ENCODE measurements at places on chromosomes 6 and 20.

GRCh38 chr6:146341493-146342230, 202.0 kb upstream of the RAB32 start:
- DNase-seq, result no peak

- no peak for DNase-seq
Observed at GRCh38 chr6:107576852-107577251, 86.9 kb downstream of the SOBP start.

- no peak for DNase-seq
Observed at GRCh38 chr20:13449868-13450434, 188.8 kb downstream of the TASP1 start.

DNA sequence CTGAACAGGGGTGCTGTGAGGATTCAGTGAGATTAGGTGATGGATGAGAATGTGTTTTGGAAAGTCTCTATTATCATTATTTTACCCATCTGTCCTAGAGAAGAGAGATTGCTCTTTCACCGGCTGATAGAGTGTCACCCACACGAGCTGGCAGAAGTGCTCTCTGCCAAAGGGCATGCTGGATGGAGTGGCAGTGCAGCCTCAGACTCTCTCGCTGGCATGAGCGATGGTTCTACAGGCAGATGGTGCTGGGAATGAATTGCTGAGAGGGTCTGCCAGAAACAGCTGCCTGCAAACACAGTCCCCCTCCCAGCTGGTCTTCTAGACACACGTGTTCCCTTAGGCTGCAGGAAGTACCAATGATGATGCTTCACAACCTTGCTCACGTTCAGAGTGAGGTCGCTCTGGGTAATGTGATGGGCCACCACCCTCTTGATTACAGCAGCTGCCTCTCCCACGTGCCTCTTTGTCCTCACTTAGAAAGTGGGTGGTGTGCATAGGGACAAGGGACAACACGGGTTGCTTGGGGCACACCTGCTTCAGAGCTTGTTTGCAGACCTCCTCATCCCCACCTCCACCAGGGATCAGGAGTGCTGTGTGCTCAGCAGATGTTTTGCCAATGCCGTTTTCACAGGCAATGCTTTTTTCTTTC, 84.7 kb downstream of the FOXA2 start:
- DNase-seq, result no peak

DNA sequence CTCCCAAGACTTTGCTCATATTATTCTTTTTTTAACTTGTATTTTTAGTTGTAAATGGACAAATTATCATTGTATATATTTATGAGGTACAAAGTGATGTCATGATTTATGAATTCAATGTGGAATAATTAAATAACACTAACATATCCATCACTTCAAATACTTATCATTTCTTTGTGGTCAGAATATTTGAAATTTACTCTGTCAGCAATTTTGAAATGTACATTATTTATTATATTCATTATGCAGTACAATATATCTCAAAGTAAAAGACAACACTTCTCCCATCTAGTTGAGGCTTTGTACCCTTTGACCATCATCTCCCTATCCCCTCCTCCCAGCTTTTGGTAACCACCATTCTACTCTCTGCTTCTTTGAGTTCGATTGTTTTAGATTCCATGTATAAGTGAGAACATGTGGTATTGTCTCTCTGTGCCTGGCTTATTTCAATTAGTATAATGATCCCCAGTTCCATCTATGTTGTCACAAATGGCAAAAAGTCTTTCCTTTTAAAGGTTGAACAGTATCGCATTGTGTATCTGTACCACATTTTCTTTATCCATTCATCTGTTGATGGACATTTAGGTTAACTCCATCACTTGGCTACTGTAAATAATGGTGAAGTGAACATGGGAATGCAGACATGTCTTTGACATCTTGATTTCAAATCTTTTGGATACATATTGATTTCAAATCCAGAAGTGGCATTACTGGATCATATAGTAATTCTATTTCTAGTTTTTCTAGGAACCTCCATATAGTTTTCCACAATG, 197.2 kb downstream of the KIF6 start:
- no peak for DNase-seq

GRCh38 chr6:44856479-44856878, 469.0 kb downstream of the CDC5L start:
- no peak for DNase-seq

- no peak for DNase-seq
Observed at GRCh38 chr20:31820228-31820627, 1.1 kb downstream of the MYLK2 start.

DNA sequence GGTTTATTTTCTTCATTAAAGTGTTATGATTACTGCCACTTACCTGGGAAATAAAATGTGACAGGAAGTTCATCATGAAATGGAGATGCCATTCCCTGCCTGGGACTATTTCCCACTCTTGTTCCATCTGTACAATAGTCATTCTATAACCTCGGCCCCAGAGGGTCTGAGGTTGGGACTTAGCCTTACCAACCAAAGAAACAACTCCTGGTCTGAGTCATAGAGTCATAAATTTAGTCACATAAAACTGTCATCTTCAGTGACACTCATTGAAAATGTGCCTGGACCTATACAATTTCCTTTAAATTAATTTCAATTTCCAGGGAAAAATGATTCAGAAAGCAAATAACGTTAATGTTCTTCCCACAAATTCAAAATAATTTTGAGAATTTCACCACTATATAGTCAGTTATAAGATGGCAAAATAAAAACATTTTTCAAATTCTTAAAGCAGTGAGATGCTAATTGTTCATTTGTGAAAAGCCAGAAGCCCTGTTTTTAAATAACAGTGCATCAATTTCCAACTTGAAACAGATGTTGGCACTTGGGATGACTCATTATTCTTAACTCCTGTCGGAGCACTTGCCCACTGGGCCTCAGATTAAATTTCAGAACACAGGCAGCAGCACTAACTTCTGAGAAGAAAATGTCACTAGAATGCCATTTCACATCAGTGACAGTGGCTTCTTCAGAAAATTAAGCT, 201.2 kb upstream of the SMLR1 start:
- no peak for DNase-seq

DNA sequence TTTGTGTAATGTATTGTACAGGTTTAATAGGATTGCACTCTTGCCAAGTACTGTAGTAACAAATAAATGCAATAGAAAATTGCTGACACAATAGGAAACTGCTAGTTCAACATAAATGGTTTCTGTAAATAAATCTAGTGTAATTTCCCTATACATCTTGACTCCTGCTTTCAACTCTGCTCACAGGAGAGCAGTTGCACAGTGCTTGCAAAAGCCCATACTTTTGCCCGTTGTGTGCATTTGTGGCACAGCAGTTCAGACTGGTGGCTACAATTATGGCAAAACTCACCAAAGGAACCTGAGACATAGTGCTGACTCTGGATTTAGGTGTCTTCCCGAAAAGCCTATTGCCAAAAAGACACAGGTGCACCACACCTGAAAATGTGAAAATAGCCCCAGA, 953.3 kb upstream of the SLC35B3 start:
- DNase-seq, result no peak

DNA sequence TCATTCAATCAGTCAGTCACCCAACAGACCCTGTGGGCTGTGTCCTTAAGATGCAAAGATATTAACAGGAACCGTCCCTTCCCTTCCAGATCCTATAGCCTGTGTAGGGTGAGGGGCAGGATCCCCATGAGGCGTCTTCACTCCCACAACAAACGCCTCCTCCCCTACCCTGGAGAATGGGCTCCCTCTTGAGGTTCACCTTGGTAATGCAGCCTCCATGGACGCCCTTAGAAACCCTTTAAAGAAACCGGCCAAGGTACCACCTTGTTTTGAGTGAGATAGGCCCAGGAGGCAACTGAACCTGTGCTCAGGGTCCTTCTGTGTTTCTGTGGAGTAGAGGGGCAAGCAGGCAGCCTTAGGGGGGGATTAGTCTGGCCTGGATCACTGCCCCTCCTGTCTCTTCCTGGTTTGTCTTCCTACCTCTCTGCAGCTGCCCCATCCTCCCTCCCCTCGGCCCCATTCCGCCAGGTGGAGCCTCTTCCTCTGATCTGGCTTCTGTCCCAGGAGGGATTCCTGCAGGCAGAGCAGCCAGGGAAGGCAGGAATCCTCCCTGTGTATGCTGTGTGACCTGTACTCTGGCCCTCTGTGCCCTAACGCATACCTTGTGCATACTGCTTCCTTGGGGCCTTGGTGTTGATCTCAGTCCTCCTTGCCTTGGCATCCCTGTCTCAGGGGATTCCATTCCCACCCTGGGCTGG, 6.6 kb upstream of the GUCA1A start:
- DNase-seq, result no peak

GRCh38 chr20:38961530-38962043, 557 bp upstream of the DHX35 start:
- no peak for DNase-seq

GRCh38 chr6:40359808-40360207, 227.4 kb downstream of the LRFN2 start:
- no peak for DNase-seq

DNA sequence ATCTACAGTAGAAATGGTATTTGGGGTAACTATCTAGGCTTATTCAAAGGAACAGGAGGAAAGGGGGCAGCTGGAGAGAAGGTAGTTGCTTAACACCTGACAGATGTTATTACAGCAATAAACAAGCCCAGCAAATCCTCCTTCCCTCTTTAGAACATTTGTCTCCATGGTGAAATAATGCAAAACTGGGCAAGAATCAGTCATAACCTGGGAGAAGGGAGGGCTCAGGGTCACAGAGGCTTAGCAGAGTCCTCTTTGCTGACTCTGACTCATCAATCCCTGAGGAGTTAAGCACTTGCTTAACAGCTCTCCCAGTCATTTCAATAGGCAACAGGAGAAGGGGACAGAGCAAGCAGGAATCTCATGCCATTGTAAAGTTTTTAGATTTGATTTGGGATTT, 230.3 kb downstream of the IBTK start:
- DNase-seq, result no peak

GRCh38 chr6:163232015-163232523, 182.4 kb upstream of the QKI start:
- no peak for DNase-seq

DNA sequence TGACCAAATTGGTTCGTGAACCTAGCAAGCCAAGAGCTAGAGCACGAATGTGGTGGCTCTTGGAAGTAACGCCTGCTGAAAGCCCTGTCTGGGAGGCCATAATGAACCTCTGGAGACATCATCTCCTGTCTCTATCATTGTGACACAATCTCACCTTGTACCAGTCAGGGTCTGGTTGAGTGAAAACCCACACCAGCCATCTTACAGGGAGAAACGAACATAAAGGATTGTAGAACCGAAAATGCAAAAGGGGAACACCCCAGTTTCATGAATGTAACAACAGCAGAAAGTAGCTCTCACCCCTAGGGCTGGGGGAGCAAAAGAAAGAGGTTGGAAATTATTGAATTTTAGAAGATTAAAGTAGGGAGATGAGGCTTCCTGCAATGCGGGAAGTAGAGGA, 50.9 kb upstream of the TAB2 start:
- no peak for DNase-seq

DNA sequence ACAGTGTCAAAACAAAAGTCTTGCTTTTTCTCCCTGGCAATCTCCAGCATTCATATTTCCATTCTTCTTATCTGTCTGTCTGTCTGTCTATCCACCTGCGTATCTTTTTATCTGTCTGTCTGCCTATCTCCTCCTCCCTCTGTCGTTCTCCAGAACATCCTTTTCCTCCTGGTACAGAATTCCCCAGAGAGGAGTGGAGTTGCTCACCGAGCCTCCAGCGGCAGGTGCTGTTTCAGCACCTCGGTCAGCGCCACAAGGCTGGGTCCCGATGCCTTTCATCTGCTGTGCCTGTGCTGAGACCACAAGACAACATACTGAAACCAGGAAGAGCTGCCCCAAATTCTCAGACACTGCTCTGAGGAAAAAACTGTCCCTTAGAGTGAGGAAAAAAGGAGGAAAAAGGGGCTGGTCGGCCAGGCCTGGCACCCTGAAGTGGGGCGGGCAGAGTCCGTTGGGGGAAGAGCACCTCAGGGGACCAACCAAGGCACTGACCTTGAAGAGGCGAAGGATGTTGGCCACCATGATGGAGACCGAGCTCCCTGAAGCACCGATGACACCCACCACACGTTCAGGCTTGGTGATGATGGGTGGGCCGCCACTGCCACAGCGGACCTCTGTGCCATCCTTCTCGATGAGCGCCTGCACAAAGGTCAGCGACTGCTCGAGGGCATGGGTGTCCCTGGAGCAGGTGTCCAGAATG, 13.3 kb downstream of the GRM4 start:
- no peak for DNase-seq

DNA sequence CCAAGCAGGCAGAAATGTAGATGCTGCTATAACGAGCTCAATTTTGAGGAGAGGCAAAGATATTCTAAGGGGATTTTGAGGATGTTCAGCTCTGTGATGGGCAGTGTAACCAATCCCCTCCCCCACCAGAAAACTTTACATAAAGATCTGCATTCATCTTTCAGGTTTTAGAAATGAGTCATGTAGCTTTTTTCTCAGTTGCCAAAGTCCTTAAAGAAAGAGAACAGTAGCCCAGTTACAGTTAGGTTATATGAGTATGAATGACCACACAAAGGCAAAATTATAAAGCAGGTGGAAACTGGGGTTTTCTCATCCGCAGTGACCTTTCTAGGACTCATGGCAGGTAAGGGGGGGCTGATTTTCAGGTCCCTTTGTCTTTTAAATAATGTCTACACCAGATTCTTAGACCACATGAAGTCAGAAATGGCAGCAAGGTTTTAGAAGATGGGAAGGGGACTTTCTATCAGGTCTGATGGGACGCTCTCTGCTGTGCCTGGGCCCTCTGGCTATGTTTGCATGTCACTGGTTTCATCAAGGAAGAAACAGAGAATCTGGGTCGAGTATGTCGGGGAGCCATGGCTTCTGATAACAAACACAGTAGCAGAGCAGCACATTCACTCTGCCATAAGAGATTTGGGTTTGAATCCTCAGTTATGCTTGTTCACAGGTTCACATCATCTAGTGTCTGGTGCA, 94.7 kb downstream of the CLIC5 start:
- DNase-seq, result no peak

GRCh38 chr6:135474362-135474761, 23.2 kb downstream of the AHI1 start:
- DNase-seq, result no peak

Data from non-pigmented ciliary epithelial cell (primary cell).